ENCODE measurements at places on chromosomes 7 and 10. TPM values are rescaled to one million over a fixed set of nuclear protein-coding genes. Genes with fewer than 3 reads are reported as not detected.

SLC26A4 gene
- total RNA-seq, result 1.3 TPM

CALCR gene
- 0.66 TPM for total RNA-seq

AMPH gene
- 5.0 TPM for total RNA-seq

RBP3 gene
- not detected for total RNA-seq

- DNase-seq, result no peak
- H3K27ac ChIP-seq, result peak overlapping the region; percentile 59
- no peaks in the 10 kb centered on the region for H3K4me1 ChIP-seq
- no peak overlapping the region for H3K4me3 ChIP-seq
- no peaks in the 10 kb centered on the region for H3K36me3 ChIP-seq
Observed at GRCh38 chr10:17022896-17023295, 106.7 kb downstream of the CUBN start.

GRCh38 chr7:40077849-40078248, 56.6 kb downstream of the MPLKIP start:
- no peaks in the 10 kb centered on the region for H3K4me1 ChIP-seq
- H3K4me3 ChIP-seq, result no peak overlapping the region
- H3K27ac ChIP-seq, result no peak overlapping the region

GRCh38 chr7:129187681-129188371, 607 bp upstream of the SMO start:
- no peaks in the 10 kb centered on the region for H3K36me3 ChIP-seq
- peak overlapping the region; percentile 80 for H3K4me3 ChIP-seq
- no peak for DNase-seq
- H3K4me1 ChIP-seq, result no peaks in the 10 kb centered on the region
